ENCODE measurements at places on chromosomes 2 and 18.
A peak's percentile ranks its signal among the peaks of the same experiment; 100 is the strongest.

DNA sequence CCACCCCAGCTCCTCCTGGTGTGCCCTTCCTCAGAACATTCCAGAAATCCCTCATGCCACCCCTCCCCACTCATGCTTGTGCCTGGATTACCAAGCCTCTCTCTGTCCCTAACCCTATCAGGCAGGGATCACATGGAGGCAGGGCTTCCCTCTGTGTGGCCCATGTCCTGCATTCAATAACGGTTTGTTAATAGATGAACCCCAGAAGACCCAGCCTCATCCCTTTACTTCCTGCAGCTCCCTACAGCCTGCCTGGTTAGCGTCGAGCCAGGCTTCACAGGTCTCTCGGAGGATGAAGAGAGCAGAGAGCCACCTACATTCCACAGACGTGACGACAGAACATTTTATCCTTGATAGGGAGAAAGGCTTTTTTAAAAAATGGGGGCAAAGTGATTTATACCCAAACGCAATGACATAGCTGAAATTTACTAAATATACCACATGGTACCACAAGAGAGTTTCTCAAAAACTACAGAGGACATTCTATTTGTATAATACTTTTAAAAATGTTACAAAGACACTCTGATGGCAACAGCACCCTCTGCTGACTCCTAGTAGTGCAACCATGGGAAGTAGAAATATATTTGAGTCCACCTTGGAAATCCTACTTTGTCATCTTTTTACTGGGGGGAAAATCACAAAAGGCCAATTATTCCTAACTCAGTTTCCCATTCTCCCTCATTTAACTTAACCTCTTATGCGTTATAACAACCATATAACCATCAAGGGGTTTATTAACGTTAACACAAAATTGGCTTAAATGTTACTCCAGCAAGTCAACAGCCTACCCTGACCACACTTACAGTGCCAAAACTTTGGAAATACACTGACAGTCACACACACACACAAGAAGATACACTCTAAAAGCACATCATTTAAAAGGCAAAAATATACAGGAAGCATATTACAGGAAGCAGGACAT, 30.7 kb downstream of the FBXO15 start:
- DNase-seq = no peak

- DNase-seq = no peak
Measured at GRCh38 chr2:23745726-23746105, 181.2 kb downstream of the ATAD2B start.

GRCh38 chr2:121205321-121205942, 79.6 kb downstream of the TFCP2L1 start:
- no peak for DNase-seq

DNA sequence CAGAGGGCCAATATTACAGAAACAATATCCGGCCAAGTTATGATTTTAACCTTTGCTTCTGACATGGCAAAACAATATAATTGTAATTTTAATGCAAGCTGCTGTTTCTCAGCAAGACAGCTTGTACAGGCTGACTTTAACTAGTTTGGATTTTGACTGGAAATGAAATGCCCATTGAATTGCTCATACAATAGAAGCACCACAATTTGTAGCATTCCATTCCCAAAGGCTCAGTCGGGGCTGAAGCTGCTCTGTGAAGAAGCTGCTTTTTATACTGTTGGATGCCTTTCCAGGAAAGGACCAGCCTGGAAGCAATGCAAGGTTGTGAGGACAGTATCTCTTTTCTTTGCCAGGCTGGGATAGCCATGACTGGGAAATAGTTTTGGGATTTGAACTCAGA, 677.0 kb upstream of the FANCL start:
- no peak for DNase-seq

DNA sequence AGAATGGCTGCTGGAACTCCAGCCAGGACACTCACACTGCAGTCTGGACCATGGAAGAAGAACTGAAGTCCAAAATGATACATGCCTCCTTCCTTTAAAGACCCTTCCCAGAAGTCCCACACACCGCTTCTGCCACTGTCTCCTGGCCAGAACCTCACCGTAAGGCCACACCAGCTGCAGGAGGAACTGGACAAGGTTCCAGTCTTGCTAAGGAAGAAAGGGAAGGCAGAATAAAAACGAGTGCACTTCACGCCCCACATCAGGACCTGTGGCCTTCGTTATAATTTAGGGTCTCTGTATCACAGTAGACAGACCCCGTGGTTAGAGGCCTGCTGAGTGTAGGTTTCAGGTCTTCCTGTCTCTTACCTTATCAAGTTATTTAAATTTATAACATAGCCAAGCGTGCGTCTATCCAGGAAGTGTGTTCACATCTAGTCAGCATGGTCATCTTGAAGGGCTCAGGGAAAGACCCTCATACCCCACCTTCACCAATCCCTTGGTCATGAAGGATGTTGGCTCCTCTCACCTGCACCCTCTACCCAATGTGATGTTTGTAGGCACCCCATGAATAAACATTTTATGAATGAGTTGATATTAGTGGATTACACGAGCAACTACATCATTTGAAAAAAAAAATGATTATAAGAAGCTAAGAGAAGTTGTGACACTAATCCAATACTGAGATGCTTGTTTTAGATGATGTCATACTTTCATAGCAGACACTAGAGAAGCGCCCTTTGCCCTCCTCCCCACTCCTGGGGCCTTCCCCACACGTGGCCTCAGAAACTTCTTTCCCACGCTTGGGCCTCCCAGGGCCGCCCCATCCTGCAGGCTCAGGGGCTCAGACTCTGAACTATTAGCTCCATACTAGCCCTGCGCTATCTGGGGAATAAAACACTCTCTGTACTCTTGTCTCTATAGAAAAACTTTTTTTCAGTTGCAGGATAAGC, 157.6 kb downstream of the FAM210A start:
- peak; percentile 30 for DNase-seq

- no peak for DNase-seq
Measured at GRCh38 chr2:220701115-220701514, 871.0 kb downstream of the EPHA4 start.

- no peak for DNase-seq
Measured at GRCh38 chr18:1370552-1370951, 465.9 kb downstream of the ADCYAP1 start.

DNA sequence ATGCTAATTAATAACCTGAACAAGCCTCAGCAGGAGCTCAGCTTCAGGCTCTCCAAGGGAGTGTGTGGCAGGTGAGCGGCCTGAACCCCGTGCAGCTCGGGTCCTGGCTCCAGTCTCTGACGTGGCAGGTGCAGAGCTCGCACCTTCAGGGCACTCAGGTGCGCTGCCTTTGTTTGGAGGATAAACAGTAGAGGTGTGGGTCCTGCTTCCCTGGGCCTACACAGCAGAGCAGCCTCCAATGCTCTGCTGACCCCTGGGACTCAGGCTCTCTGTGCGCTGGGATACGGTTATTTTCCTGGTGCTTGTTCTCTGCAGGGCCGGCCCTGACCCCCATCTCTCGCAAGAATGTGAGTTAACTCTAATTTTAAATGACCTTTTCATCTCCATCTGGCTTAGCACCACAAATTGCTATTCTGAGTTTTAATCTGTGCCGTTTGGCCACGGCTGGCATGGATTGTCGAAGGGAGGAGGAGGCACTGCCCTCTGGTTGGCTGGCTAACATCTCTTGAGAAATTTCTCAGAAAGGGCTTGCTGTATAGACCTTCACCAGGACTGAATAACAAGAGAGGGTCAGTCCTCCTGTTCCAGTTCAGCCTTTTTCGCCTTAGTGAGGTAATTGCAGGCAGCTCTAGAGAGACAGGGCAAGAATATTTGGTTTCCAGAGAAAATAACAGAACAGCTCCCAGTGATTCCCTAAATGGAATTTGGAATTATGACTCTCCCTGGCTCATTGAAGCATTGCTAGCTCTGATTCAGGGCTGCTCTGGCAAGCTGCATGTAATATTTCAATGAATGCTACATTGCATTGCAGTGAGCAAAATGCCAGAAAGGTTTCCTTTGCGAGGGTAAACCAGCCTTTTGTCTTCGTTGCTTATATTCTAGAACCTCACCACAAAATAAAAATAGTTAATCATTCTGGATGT, 161.8 kb downstream of the DCDC2C start:
- DNase-seq = no peak

- DNase-seq = no peak
Measured at GRCh38 chr2:159612255-159612901, 4.0 kb downstream of the BAZ2B start.

DNA sequence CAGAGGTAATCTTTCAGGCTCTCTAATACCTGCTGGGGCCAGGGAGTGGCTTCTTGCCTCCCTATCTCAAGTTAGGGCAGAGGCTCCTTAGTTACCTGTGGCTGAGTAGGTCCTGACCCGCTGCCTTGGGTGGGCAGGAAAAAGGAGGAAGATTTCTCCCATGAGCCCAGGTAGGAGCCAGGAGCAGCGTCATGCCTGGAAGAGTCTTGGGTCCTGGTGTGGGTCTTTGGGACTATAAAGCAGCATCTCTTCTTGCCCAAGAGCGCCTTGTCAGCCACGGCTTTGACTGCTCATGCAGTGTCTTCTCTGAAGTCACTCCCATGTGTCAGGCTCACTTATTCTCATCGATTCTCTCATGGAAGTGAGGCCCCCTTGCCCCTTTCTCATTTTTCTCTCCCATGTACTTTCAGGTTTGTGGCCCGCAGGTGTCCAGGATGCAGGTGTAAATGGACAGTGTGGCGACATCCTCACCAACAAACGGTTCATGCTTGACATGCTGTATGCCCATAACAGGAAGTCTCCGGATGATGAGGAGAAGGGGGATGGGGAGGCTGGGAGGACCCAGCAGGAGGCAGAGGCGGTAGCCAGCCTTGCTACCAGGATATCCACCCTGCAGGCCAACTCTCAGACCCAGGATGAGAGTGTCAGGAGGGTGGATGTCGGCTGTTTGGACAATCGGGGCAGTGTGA, 111.2 kb downstream of the TPGS2 start:
- DNase-seq = no peak

- no peak for DNase-seq
Measured at GRCh38 chr2:113012436-113013335, 7.4 kb downstream of the IL36A start.

DNA sequence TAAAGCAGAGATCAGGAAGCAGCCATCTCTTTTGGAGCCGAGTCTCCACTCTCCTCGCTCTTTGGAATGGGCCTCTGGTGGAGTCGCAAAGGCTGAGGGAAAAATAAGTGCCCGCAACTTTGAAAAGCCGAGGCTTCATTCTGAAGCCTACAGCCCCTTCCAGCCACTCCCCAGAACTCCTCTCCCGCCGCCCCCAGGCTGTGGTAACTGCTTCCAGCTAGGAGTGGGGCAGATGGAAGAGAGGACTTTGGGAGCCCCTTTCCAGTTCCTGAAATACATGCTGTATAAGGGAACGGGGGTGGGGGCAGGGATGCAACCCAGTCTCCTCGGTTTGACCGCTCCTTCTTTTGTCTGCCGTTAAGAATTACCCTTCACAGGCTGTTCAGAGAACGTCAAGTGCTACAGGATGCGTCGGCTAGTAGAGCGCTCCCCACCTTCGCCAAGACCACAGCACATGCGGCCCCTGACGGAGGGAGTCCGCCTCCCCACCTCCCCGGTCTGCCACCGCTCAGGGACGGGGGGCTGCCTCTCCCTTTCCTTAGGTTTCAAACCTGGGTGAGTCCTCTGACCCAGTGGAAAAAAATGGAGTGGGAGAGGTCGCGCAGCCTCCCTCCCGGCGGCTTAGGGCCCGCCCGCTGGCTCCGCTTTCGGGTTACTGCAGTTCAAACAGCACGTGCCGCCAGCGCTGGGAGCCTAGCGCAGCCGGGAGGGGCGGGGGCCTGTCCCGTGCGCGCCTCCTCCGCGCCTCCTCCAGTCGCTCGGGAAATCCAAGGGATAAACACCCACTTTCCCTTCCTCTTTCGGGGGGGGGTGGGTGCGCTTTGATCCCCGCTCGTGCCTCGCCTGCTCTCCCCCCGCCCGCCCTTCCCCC, 4.9 kb downstream of the CYP26B1 start:
- DNase-seq = no peak

DNA sequence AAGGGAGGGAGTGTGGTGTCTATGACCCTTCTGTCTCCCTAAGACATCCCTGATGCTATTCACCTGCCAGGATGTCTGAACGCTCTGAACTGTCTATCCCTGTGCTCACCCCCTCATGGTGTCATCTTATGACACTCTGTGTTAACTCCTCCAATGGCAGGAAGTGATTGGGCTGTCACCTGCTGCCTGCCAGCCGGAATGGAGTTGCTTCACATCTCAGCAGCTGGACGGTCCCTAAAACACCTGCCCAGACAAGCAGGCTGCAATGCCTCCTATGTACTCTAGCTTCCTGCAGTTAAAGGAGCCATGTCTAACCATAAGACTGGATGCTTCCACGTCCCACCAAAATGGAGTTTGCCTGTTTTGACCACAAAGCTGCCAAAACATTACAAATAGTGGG, 99.9 kb downstream of the CPO start:
- DNase-seq = no peak

DNA sequence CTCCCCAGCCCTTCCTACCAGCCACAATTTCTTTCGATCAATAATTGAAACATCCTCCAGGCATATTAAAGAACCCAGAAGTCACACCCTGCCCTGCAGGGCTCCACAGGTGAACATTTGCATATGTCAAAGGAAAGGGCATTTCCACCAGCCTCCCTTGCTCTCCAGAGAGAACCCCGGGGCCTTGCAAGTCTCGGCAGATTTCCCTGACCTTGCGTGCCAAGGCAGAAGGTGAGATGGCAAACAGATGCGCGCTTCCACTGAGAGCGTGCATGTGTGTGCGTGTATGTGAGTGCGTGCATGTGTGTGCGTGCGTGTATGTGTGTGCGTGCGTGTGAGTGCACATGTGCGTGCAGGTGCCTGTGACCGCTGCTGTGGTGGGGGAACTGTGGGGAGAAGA, 120.3 kb downstream of the INO80D start:
- DNase-seq = no peak

DNA sequence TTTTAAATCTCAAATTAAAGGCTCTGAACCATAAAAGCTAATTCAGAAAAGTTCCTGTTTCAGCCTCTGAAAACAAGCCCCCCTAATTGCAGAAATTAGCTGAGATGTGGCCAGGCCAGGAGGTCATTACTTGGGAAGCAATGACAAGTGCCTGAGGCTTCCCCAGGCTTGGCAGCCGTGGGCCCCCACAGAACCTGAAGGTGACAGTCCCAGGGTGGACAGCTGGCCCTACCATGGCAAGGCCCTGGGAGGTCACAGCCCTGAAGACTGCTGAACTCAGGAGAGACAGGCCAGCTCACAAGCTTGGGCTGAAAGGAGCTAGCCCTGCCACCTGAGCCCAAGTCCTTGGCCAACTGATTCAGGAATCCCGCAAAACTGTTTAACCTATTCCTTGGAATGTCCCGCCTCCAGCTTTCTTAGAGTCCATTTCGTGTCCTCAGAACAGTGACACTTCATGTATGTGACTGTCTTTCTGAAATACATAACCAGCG, 54.3 kb upstream of the PKDCC start:
- DNase-seq = no peak

Data from stimulated activated CD4-positive, alpha-beta T cell treated with anti-CD3 and anti-CD28 coated beads, Interleukin-1b, Interleukin-23, amount 100 ng/mL, for 4 hours (primary cell).